ENCODE measurements at places on chromosomes 2 and 18. TPM values are rescaled to one million over a fixed set of nuclear protein-coding genes. Genes with fewer than 3 reads are reported as not detected.

- DNase-seq, result no peak
These were observed 1557.5 kb upstream of the ACVR2A start for GRCh38 chr2:146287281-146287680.

- no peak for DNase-seq
These were observed 55.2 kb downstream of the CCDC88A start for GRCh38 chr2:55364189-55365055.

DNA sequence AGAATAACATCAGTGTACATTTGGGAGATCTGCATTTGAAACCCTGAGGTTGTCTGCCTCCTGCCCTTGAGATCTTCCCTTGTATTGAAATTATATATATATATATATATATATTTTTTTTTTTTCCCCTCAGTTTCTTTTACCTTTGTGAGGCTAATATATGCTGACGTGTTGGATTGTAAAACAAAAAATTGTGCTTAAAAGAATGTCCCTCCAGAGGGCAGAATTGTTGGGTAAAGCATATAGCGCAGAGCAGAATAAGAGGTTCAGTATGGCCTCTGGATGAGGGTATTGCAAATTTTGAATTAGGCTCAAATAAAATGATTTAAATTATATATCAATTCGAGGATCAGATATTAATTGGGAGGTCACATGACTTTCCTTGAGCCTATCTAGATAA is 12.4 kb downstream of the NABP1 start:
- no peak for DNase-seq

- DNase-seq, result no peak
These were observed 20.7 kb upstream of the NT5C1B start for GRCh38 chr2:18610090-18610489.

- no peak for DNase-seq
These were observed 684.3 kb downstream of the KCNJ3 start for GRCh38 chr2:155382776-155383175.

- no peak for DNase-seq
These were observed 589.1 kb upstream of the CDH2 start for GRCh38 chr18:28766027-28766426.

- DNase-seq, result no peak
These were observed 47.0 kb downstream of the CXCR4 start for GRCh38 chr2:136070913-136071312.

- DNase-seq, result no peak
These were observed 1303.1 kb upstream of the DDX18 start for GRCh38 chr2:116511426-116511825.

DNA sequence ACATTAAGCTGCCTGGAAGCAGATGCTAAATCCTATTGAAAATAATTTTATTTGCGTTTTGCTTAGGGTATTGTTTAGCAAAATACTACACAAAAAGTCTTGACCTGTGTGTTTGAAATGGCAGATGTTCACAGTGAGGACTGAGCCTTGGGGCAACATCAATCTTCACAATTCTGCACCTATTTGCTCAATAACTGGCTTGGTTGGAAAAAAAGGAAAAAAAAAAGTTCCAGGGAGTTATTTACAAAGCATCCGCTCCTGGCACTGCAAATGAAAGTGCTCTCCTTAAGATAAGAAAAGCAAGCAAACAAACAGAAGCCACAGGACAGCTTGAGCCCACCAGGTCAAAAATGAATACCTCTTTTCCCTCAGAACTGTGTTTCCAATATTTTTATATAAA is 77.7 kb downstream of the MAP2 start:
- no peak for DNase-seq

GRCh38 chr2:59888015-59888414 is 665.4 kb downstream of the BCL11A start:
- DNase-seq, result no peak

- no peak for DNase-seq
These were observed 123.8 kb downstream of the MBP start for GRCh38 chr18:77008576-77009315.

GRCh38 chr2:58146707-58147106 is 94.4 kb downstream of the FANCL start:
- no peak for DNase-seq

DNA sequence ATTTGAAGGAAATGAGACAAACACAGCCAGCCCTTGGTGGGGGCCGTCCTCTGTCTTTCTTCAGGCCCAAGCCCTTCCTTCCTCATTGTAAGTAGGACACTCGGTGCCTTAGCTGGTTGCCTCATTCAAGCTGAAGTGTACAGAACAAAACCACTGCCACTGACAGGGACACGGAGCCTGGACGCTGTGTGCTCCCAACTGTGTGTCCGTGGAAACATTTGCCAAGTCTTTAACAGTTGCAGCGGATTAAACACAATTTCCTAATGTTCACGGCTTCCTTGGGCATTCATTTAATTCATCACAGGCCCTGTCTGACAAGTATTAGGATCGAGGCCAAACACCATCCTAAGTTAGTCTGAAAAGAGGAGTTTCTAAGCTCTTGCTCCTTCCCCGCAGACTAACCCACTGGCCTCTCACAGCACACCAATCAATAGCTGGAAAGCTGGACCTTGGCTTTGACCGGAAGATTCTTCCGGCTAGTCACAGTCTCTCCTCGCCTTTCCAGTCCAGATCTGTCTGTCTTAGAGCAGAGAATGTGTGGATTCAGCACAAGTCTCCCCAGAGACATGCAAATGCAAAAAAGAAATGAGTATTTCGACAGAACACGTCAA is 68.7 kb upstream of the ACSL3 start:
- DNase-seq, result peak; percentile 58

- DNase-seq, result no peak
These were observed 511.3 kb downstream of the FBXO15 start for GRCh38 chr18:73636355-73636754.

GRCh38 chr2:130371723-130372054 is 15.8 kb downstream of the PTPN18 start:
- no peak for DNase-seq

GRCh38 chr2:27296481-27296880 is 11.8 kb downstream of the UCN start:
- no peak for DNase-seq

GRCh38 chr18:34370704-34371395 is 146.1 kb upstream of the NOL4 start:
- no peak for DNase-seq

The IRS1 gene
- 25.3 TPM for total RNA-seq

The PDCD1 gene
- 0.18 TPM for total RNA-seq

The MCEE gene
- total RNA-seq, result 33.4 TPM

The DCC gene
- total RNA-seq, result not detected

The REG3G gene
- 0.53 TPM for total RNA-seq

The WNT6 gene
- 0.28 TPM for total RNA-seq

The GKN1 gene
- total RNA-seq, result not detected

The ASNSD1 gene
- total RNA-seq, result 19.1 TPM

The CAPN14 gene
- not detected for total RNA-seq

The CXCR4 gene
- 2.0 TPM for total RNA-seq

Data from left lobe of liver (tissue), 2 donors.